ENCODE measurements at places on chromosomes 7 and 10. TPM values are rescaled to one million over a fixed set of nuclear protein-coding genes. Genes with fewer than 3 reads are reported as not detected.

- no peak overlapping the region for H3K4me3 ChIP-seq
- no peak for DNase-seq
- no peak overlapping the region for H3K27ac ChIP-seq
- no peaks in the 10 kb centered on the region for H3K36me3 ChIP-seq
These were observed 6.1 kb upstream of the PKD1L1 start for GRCh38 chr7:47954231-47954911.

GRCh38 chr10:23035569-23035968 lies 59.8 kb upstream of the MSRB2 start:
- no peak overlapping the region for H3K27ac ChIP-seq
- no peaks in the 10 kb centered on the region for H3K36me3 ChIP-seq
- H3K4me3 ChIP-seq: no peak overlapping the region
- no peaks in the 10 kb centered on the region for H3K27me3 ChIP-seq
- no peak for DNase-seq
- no peaks in the 10 kb centered on the region for H3K4me1 ChIP-seq

The CALHM3 gene
- 0.08 TPM for total RNA-seq

DNA sequence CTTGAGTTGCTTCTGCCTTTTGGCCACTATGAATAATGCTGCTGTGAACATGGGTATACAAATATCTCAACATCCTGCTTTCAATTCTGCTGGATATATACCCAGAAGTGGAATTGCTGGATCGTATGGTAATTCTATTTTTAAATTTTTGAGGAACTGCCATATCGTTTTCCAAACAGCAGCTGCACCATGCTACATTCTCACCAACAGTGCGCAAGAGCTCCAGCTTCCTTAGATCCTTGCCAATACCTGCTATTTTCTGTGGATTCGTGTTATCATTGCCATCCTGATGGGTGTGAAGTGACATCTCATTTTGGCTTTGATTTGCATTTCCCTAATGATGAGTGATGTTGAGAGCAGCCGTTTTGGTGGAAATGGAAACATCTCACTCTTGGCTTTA lies 26.7 kb downstream of the FRMD4A start:
- no peak for DNase-seq
- H3K36me3 ChIP-seq: no peaks in the 10 kb centered on the region
- no peaks in the 10 kb centered on the region for H3K27me3 ChIP-seq
- no peak overlapping the region for H3K4me3 ChIP-seq

GRCh38 chr10:29809383-29809782 lies 174.6 kb upstream of the SVIL start:
- H3K4me1 ChIP-seq: peaks cover 14% of the 10 kb centered on the region
- no peaks in the 10 kb centered on the region for H3K27me3 ChIP-seq
- no peak overlapping the region for H3K4me3 ChIP-seq

DNA sequence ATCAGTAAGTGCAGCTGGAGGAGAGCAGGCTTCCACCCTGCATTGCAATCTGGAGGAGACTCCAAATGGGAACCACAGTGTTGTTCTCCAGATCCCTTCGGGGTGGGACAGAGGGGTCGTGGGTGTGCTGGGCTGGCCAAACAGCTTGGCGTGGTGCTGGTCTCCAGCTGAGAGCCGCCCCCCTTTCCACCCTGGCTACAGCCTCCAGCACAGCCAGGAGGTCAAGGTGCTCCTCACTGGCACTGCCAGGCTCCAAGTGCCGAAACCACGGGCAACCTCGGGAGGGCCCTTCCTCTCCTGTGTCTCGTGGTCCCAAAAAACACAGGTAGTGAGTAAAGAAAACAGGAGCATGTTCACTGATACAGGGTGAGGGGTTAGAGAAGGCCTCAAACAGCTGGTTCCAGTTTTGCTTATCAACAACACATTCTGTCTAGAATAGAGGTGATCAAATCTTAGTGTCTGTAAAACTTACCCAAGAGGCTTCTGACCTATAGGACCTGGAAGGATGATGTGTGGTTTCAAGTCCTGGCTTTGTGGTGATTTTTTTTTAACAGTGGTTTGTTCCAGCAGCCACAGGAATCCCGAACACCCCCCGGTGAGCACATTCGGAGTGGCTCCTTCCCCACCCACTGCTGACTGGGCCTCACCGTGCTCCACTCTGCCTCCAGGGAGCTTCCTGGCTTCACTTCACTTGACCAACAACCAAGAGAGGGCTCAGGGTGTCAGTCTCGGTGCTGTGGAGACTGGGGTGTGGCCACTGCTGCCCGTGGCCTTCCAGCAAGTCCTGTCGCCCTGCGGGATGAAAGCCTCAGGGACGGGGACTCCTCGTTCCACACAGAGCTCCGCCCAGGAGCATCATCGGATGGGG lies 31.2 kb upstream of the EN2 start:
- H3K27me3 ChIP-seq: no peaks in the 10 kb centered on the region
- no peak overlapping the region for H3K4me3 ChIP-seq
- no peak overlapping the region for H3K27ac ChIP-seq

The FOXP2 gene
- 10.5 TPM for total RNA-seq
